ENCODE measurements at places on chromosomes 16 and 17. TPM values are rescaled to one million over a fixed set of nuclear protein-coding genes. Genes with fewer than 3 reads are reported as not detected.

NHLRC4 gene
- total RNA-seq: 0.12 TPM

SRCIN1 gene
- total RNA-seq: 3.1 TPM

CDYL2 gene
- total RNA-seq: 0.46 TPM

EEF2KMT gene
- total RNA-seq: 26.0 TPM

PRRT2 gene
- 0.26 TPM for total RNA-seq

PIK3R5 gene
- total RNA-seq: 0.18 TPM

GPR142 gene
- not detected for total RNA-seq

CACNG5 gene
- not detected for total RNA-seq

TNFRSF13B gene
- not detected for total RNA-seq

ITGAD gene
- total RNA-seq: not detected

CES5A gene
- not detected for total RNA-seq

Measured in A549 treated with CpdA at 1 μM for 4 hours (cell line).